Stimulated activated CD4-positive, alpha-beta T cell treated with anti-CD3 and anti-CD28 coated beads, Interleukin-1b, Interleukin-23, amount 100 ng/mL, for 48 hours (primary cell): ENCODE measurements at places on chromosomes 2 and 18.

- DNase-seq, result no peak
Measured at GRCh38 chr2:38526195-38526594, 76.5 kb downstream of the HNRNPLL start.

GRCh38 chr2:173584676-173585458 lies 230.2 kb downstream of the CDCA7 start:
- no peak for DNase-seq

DNA sequence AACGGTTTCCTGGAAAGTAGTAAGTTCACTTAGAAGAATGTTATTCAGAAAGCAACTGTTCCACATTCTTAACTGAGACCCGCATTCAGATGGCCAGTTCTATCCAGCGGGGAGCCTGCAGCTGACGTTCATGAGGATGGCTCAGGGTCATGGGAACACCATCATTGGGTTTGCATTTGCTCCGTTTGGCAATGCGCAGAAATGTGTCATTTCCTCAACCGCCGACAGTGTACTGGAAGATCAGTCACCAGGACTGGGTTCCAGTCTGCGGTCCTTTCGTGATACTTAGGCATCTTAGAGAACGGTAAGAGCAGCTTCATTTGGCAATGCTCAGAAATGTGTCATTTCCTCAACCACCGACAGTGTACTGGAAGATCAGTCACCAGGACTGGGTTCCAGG lies 104.0 kb downstream of the DNER start:
- DNase-seq, result no peak

- DNase-seq, result no peak
Measured at GRCh38 chr18:4858379-4859127, 338.5 kb downstream of the AKAIN1 start.

DNA sequence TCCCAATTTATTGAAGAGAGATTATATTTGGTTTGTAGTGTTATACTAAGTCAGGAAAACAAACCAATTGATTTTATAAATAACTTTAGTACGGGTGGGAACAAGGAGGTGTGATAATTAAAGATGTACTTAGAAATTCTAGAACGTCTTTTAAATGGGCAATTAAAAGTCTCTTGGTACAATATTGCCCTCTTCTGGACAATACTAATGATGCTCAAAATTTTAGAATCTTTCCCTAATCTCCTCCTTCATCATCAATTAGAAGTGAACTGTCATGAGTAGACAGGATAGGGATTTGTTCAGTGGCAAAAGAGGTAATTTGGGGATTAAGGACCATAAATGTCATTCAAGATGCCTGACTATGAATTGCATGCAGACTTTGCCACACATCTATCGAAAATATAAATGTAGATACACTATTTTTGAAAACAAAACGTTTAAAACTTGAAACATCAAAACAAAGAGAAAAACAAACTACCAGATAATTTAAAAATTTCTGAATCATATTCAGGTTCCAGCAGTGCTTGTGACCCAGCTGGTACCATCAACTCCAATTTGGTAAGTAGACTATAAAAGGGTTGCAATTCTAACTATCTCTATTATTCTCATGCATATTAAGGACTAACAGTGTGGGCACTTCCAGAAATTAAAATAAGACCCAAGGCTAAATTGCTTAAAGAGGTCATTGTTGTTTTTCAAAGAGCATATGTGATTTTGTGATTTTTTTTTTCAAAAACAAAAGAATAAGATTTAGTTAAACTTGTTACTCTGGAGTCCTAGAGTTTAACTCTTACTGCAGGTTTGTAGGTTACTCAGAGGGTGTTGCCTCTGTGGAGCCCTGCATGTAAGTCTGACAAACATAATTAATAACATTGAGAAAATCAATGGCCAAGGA lies 123.5 kb downstream of the LAMA3 start:
- no peak for DNase-seq

DNA sequence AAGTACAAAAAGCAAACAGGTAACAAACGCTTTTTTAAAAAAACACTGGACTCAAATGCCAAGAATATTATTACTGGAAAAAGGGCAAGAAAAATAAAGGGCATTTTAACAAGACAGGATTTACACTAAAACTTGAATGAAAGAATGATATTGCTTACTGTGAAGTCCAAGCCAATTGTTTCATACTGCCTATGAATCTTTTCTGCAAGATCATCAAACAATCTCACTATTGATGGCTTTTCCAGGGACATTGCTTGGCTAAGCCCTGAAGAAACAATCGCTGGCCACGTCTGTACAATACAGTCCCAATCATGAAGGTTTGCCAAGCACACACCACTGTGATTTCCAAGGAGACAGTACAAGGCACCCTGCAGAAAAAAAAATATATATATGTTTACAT lies 41.4 kb upstream of the GPR75 start:
- DNase-seq, result no peak

DNA sequence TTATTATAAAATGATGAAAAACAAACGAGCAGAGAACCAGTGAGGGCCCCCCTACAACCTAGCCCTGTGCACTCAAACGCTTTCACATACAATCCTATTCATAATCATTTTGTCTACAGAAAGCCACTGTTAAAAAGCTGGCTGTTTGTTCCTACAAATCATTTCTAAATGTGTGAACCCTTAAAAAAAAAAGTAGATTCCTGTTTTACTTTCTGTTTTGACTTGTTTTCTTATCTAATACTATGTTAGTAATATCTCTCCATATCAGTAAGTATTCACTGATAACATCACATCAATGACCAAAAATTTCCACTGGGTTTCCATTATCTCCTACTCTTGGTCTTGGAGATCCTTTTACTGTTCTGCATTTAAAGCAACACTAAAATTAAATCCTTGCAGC lies 128.8 kb upstream of the TTC39C start:
- DNase-seq, result no peak

DNA sequence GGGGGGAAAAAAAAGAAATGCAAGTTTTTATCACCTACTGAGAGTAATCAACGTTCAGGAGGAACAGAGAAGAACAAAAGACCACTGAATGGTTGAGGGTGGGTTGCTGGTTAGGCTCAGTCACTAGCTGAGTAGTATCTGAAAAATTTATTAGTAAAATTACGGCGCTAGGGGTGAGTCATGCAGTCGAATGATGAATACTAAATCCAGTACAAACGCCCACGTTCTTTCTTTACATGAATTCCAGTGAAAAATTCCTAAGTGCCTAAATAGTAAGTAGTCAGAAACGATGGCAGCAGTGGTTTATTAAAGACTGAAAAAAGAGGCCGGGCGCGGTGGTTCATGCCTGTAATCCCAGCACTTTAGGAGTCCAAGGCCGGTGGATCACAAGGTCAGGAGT lies 52.0 kb downstream of the TEKT4 start:
- DNase-seq, result no peak

- no peak for DNase-seq
Measured at GRCh38 chr2:219059725-219060682, 717 bp downstream of the IHH start.

DNA sequence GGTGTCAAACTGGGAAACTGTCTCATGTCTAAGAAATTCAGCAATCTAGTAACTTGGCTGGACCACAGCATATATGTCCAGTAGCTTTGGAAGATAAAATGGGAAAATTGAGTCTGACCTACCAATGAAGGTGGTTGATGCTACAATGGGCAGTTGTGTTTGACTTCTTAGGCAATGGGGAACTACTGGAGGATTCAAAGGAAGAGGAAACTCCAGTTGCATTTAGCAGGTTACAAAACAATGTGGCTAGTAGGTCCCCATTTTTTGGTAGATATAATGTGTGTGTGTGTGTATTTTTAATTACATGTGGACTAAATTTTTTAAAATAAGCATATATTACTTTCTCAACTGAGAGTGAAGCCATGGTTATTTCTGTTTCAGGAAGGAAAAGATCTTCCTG lies 427.7 kb downstream of the NBAS start:
- no peak for DNase-seq

DNA sequence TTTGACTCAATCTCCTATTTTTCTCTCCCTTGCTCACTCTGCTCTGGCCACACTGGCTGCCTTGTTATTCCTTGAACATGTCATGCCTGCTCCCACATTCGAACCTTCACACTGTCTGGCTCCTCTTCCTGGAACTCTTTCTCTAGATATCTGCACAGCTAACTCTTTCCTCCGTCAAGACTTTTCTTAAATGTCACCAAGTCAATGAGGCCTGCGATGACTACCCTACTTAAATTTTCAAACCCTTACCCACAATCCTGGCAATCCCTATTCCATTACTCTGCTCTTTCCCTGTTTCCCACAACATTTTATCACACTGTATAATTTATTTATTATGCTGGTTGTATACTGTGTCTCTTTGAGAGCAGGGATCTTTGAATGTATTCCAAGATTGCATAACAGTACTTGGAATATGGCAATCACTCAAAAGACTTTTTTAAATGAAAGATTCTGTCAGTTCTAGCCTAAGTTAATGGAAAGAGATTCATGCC lies 206.2 kb downstream of the SRBD1 start:
- no peak for DNase-seq

DNA sequence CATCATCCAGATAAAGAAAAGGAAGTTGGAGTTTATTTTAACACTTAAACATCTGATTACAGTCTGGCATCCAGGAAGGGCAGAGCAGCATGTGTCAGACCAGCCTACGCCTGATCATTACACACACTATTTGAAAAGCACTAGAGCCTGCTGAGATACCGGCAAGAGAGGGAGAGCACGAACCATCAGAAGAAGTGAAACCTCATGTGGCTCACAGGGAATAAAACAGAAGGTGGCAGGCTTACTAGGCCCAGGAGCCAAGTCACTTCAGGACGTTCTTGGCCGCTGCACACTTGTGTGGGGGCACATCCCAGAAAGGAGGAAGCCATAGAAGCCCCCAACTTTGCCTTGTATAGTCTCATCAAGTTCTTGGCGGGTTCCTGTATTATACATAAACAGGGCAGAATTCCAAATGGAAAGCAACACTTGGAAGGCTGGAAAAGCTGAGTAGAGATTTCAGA lies 105.5 kb downstream of the UGGT1 start:
- peak; percentile 13 for DNase-seq

DNA sequence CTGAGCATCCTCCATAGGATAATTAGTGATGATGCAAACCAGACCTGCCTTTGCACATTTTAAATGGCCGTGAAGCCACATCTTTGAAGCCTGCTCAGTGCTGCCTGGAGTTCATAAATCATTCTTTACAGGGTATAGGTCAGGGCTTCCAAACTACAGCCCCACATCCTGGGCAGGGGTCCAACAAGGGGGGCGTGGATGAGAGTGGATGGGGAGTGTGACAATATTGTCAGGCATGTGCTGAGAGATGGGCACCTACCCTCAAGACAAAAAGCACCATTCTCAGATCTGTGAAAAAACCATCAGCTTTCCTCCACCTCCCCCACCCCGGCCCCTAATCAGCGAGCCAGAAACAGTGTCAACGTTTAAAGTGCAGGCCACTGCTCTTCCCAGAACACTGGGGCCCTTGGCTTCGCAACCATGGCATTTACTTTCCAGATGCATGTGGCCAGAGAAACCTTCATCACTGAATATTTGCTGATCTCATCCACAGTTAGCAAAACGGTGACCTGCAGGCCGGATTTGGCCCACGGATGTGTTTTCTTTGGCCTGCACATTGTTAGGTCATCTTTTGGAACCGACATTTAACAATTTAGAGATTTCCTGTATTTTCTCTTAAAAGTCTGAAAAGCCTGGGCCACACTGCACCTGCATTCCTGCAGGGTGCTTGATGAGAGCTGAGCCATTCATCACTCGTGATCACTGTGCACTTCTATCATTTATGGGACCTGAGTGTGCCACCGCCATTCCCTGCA lies 130.7 kb downstream of the ANKRD44 start:
- no peak for DNase-seq

DNA sequence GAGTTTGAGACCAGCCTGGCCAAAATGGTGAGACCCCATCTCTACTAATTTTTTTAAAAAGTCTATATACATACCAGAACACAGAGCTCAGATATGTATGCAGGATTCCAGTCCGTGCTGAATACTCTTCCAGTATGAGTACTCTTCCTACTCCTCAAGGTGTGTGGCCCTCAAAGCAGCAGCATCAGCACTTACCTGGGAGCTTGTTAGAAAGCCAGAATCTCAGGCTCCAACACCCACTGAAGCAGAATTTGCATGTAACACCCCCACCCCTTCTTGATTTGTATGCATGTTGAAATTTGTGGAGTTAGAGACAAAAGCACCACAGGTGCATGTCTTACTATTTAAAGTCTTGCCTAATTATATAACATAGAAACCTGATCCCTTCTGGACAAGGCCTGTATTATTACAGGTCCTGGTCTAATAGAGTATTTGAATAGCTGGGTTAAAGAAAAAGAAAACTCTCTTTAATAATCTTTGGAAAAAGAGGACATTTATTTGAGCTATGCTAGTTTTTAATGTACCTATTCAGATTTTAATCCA lies 50.3 kb upstream of the NFE2L2 start:
- DNase-seq, result no peak

- no peak for DNase-seq
Measured at GRCh38 chr2:205902041-205902899, 183.7 kb downstream of the INO80D start.

GRCh38 chr2:64780041-64780440 lies 126.3 kb upstream of the SERTAD2 start:
- DNase-seq, result no peak

GRCh38 chr2:111946294-111947114 lies 48.1 kb downstream of the MERTK start:
- DNase-seq, result no peak

- no peak for DNase-seq
Measured at GRCh38 chr18:38009320-38009719, 443.7 kb upstream of the CELF4 start.

GRCh38 chr2:25044990-25045389 lies 3.1 kb downstream of the EFR3B start:
- peak; percentile 36 for DNase-seq

DNA sequence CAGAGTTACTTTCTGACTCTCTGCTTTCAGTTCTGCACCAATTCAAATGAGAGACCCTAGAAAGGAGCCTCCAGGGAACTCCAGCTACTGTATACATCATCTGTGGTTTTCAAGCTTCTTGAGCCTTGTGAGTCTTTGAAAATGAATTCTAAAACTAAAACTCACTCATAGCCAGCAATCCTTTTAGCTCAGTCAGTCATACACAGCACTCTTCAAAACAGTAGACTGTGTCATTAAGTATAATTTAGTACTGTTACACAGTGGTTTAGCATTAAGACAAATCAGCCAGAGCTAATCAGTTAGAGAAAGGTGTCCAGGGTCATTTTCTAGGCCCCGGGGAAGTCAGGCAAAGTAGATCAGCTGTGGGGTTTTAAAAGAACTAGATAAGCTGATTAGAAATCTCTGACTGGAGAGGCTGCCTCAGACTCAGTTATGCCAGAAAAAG lies 322.1 kb upstream of the THUMPD2 start:
- DNase-seq, result no peak

GRCh38 chr2:38215993-38216392 lies 140.0 kb upstream of the CYP1B1 start:
- no peak for DNase-seq

DNA sequence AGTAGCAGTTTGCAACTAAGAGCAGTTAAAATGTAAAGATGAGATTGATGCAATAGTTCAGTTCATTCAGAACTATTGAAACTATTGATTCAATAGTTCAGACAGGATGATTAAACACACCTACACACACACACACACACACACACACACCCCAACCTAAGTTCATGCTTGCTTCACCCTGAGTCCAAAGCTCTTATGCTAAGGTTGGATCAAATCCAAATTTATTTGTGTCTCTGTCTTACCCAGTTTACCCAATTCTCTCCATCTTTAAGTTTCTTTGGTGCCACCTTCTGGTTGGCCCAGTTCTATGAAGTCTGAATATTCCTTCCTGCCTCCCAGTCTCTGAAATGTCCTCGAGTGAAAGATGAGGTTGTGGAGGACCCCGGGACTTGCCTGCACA lies 5.1 kb downstream of the SERPINB8 start:
- DNase-seq, result no peak

GRCh38 chr2:221399183-221399582 lies 172.9 kb downstream of the EPHA4 start:
- no peak for DNase-seq

GRCh38 chr2:28349546-28350165 lies 43.0 kb upstream of the FOSL2 start:
- no peak for DNase-seq
